ENCODE measurements at places on chromosomes 2 and 18.

DNA sequence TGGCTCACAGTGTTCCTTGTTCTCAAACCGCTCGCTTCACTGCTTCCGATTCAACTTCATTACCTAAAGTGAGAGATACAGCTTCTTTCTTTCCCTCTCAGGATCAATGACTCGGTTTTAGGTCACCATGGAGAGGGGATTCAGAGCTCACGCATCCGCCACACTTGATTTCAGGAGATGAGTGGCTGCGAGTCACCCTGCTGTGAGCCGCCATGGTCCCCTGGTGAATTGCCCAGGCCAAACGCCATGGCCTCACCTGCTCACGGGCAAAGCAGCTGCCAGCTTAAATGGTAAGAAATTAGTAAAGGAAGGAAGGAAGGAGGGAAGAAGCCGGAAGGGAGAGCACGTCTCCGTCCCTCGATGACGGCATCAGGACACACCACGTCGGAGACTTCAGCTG is 60.5 kb downstream of the ADNP2 start:
- DNase-seq: no peak
- H3K4me3 ChIP-seq: no peak overlapping the region
- H3K27ac ChIP-seq: no peak overlapping the region
- H3K36me3 ChIP-seq: no peaks in the 10 kb centered on the region

DNA sequence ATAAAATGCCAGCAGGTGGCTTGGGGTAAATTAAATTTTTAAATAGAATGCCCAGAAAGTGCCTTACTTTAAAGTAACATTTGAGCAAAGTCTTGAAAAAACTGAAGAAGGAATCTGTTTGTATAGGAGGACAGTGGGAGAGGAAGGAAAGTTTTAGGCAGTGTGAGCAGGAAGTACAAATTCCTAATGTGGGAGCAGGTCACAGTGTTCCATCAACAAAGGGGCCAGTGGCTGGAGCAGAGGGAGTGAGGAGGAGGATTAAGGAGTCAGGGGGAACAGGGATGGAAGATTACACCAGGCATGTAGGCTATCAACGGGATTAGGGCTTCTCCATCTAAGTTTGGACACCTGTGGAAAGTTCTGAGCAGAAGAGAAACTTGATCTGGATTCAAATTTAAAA is 439.2 kb upstream of the REG3G start:
- no peaks in the 10 kb centered on the region for H3K36me3 ChIP-seq
- no peaks in the 10 kb centered on the region for H3K4me1 ChIP-seq
- DNase-seq: no peak
- no peak overlapping the region for H3K4me3 ChIP-seq

DNA sequence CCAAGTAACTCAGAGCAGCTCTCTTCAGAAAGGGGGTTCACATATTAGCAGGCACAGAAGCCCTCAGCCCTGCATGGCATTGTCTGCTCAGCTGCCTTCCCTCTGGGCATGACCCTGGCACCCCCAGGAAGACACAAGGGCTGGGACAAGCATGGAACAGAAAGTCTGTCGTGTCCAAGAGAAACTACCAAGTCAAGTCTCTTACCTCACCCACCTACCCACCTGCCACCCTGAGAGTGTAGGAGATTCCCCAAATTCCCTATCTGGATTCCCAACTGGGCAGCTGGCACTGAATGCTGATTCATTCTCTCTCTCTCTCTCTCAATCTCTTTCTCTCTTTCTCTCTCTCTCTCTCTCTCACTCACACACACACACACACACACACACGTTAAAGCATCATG is 21.6 kb downstream of the SMAD7 start:
- H3K27ac ChIP-seq: peak overlapping the region; percentile 99
- DNase-seq: no peak
- peaks cover 100% of the 10 kb centered on the region for H3K4me1 ChIP-seq
- no peak overlapping the region for H3K4me3 ChIP-seq
- H3K36me3 ChIP-seq: no peaks in the 10 kb centered on the region
- H3K27me3 ChIP-seq: no peaks in the 10 kb centered on the region

GRCh38 chr18:48806551-48807261 is 144.1 kb downstream of the SMAD7 start:
- H3K4me3 ChIP-seq: peak overlapping the region; percentile 6
- no peaks in the 10 kb centered on the region for H3K36me3 ChIP-seq
- DNase-seq: peak; percentile 90
- H3K27ac ChIP-seq: peak overlapping the region; percentile 85
- peaks cover 6% of the 10 kb centered on the region for H3K4me1 ChIP-seq

DNA sequence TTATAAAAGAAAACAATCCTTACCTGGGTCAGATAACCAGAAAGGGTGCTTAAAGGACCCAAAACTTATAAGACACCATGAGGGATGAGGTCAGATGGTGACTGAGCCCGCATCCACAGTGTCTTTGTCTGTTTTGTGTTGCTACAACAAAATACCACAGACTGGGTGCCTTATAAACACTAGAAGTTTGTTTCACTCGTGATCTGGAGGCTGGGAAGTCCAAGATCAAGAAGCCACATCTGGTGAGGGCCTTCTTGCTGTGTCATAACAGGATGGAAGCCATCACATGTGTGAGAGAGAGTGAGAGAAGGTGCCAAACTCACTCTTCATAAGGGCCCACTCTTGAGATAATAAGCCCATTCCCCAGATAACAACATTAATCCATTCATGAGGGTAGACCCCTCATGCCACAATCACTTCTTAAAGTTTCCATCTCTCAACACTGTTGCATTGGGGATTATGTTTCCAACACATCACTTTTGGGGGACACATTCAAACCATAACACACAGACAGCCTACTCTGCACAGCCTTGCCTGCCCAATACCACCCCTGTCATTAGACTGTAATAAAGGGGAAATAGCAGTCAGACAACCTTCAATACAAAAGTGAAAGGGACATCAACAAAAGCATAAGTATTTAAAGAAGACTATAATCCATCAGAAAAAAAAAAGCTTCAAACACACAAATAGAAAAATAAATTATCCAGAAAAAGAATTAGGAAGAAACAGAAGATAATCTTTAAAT is 249.8 kb downstream of the ANAPC1 start:
- H3K4me1 ChIP-seq: no peaks in the 10 kb centered on the region
- H3K4me3 ChIP-seq: no peak overlapping the region

DNA sequence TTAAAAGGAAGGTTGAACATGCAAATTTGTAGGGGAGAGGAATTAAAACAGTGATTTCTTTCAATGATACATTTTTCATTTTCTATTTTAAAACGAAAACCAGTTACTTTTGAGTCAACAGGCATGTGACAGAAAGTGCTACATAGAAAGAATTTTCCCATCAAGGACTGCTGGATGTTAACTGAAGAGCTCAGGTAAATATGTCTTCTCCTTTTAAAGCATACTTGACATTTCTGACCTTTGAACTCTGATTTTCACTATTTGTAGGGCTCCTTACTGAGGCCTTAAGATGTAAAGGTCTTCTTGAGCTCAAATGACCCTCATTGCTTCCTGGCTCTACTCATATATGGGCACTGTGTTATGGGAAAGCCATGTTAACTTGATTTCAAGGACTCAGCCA is 32.4 kb downstream of the FIGN start:
- H3K4me1 ChIP-seq: no peaks in the 10 kb centered on the region
- H3K27me3 ChIP-seq: no peaks in the 10 kb centered on the region
- no peak for DNase-seq
- no peak overlapping the region for H3K4me3 ChIP-seq
- no peak overlapping the region for H3K27ac ChIP-seq

DNA sequence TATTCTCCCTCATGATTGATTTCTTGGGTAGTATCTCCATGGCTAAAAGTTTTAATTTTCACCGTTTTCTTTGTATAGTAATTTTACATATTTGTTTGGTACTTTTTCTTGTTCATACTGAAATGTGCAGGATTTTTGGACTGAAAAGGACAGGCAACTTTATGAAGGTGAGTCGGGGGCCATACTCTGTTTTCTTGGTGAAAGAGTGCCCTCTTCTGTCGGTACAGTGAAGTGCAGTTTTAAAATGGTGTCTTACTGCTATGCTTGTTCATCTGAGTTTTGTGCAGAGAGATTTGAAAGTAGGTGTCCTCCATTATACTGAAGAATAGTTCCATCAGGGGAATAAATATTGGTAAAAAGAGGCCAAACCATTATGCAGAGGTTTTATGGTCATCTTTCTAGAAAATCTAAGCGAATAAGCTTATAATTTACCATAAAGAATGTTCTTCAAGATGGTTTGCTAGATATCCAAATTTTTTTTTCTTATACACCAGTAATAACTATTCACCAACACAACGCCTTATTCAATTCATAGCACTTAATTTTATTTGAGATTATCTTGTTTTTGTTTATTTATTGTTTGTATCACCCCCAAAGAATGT is 8.7 kb upstream of the SERPINB13 start:
- H3K27ac ChIP-seq: no peak overlapping the region
- no peaks in the 10 kb centered on the region for H3K4me1 ChIP-seq
- no peak overlapping the region for H3K4me3 ChIP-seq
- no peak for DNase-seq

- H3K4me3 ChIP-seq: no peak overlapping the region
- H3K27me3 ChIP-seq: no peaks in the 10 kb centered on the region
- no peaks in the 10 kb centered on the region for H3K36me3 ChIP-seq
- no peak overlapping the region for H3K27ac ChIP-seq
Observed at GRCh38 chr2:224657349-224657748, 58.8 kb downstream of the CCDC195 start.

DNA sequence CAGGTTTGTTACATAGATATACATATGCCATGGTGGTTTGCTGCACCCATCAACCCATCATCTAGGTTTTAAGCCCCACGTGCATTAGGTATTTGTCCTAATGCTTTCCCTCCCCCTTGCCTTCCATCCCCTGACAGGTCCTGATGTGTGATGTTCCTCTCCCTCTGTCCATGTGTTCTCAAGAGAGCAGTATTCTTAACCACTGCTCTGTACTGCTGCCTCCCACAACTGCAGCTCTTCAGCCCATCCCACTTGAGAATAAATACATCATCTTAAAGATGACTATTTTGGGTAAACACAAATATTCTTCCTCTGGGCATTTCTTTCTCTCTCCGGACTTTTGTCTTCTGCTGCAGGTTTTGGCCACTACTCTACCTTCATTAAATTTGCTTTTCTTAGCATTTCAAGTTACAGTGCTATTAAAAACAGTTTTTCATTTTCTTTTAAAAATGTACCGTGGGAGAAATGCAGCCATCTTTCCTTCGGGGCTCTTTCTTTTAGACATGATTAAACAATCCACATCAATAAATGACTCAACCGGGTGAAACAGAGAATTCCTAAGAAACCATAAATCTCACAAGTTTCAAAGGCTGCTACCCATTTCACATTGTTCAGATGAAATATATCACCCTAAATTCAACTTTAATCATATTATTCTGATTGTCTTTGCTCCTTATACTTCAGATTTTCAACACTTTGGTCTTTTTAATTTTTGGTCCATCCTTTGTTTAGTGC is 323.4 kb downstream of the GALNT13 start:
- no peak overlapping the region for H3K27ac ChIP-seq
- H3K4me1 ChIP-seq: no peaks in the 10 kb centered on the region
- no peak overlapping the region for H3K4me3 ChIP-seq
- H3K27me3 ChIP-seq: no peaks in the 10 kb centered on the region
- no peaks in the 10 kb centered on the region for H3K36me3 ChIP-seq

GRCh38 chr2:58930537-58930936 is 689.4 kb upstream of the FANCL start:
- DNase-seq: no peak
- H3K4me3 ChIP-seq: no peak overlapping the region
- H3K36me3 ChIP-seq: no peaks in the 10 kb centered on the region
- H3K27ac ChIP-seq: no peak overlapping the region
- no peaks in the 10 kb centered on the region for H3K4me1 ChIP-seq

GRCh38 chr2:109604597-109604996 is 9.2 kb downstream of the SEPTIN10 start:
- no peak overlapping the region for H3K27ac ChIP-seq
- DNase-seq: no peak
- no peaks in the 10 kb centered on the region for H3K27me3 ChIP-seq
- no peaks in the 10 kb centered on the region for H3K36me3 ChIP-seq
- H3K4me3 ChIP-seq: no peak overlapping the region

DNA sequence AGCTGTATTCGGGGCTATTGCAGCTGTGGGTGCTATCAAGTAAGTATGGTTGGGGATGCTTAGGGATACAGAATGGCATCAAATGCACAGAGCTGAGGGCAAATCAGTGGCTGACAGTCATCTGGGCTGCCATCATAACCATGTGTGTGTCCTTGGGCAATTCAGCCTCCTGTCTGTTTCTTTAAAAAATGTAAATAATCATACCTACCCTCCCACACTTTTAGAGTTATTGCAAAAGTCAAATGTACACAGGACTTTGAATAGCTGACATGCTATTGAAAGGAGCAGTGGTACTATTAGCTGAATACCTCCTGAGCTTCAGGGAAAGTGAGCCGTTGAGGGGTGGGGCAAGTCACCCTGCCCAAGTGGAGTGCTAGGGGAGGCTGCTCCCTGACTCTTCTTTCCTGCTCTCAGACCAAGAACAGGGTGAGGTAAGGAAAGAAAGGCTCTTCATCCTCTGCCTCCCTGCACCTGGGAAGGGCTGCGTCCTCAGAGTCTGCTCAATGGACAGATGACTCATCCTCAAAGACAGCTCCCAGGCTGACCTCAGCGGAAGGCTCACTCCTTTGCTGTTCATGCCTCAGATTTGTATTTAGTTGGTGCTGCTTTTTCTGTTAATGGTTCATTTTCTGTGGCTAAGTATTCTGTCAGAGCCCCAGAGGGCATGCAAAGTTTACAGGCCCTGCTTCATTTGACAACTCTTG is 54.9 kb upstream of the BZW1 start:
- no peak overlapping the region for H3K4me3 ChIP-seq
- H3K27ac ChIP-seq: no peak overlapping the region
- H3K4me1 ChIP-seq: no peaks in the 10 kb centered on the region
- H3K27me3 ChIP-seq: no peaks in the 10 kb centered on the region
- H3K36me3 ChIP-seq: no peaks in the 10 kb centered on the region
- no peak for DNase-seq

GRCh38 chr2:201618744-201619662 is 24.3 kb downstream of the TMEM237 start:
- peaks cover 9% of the 10 kb centered on the region for H3K36me3 ChIP-seq
- DNase-seq: peak; percentile 83
- peaks cover 7% of the 10 kb centered on the region for H3K4me1 ChIP-seq
- peak overlapping the region; percentile 16 for H3K4me3 ChIP-seq
- no peaks in the 10 kb centered on the region for H3K27me3 ChIP-seq

GRCh38 chr2:235439959-235440662 is 53.7 kb upstream of the AGAP1 start:
- no peaks in the 10 kb centered on the region for H3K27me3 ChIP-seq
- no peaks in the 10 kb centered on the region for H3K36me3 ChIP-seq
- H3K4me1 ChIP-seq: no peaks in the 10 kb centered on the region
- no peak overlapping the region for H3K4me3 ChIP-seq
- H3K27ac ChIP-seq: no peak overlapping the region

- no peaks in the 10 kb centered on the region for H3K36me3 ChIP-seq
- no peak overlapping the region for H3K27ac ChIP-seq
- no peak overlapping the region for H3K4me3 ChIP-seq
- no peaks in the 10 kb centered on the region for H3K27me3 ChIP-seq
- DNase-seq: no peak
Observed at GRCh38 chr2:81523344-81523743, 1218.8 kb upstream of the LRRTM1 start.

- no peak overlapping the region for H3K4me3 ChIP-seq
- no peaks in the 10 kb centered on the region for H3K36me3 ChIP-seq
- H3K27me3 ChIP-seq: no peaks in the 10 kb centered on the region
- no peaks in the 10 kb centered on the region for H3K4me1 ChIP-seq
- DNase-seq: no peak
- H3K27ac ChIP-seq: no peak overlapping the region
Observed at GRCh38 chr2:54960164-54960563, 90.1 kb downstream of the RTN4 start.

Data from tibial artery (tissue), 4 donors.